ENCODE measurements at places on chromosomes 7 and 10. TPM values are rescaled to one million over a fixed set of nuclear protein-coding genes. Genes with fewer than 3 reads are reported as not detected.
A peak's percentile ranks its signal among the peaks of the same experiment; 100 is the strongest.

- H3K4me1 ChIP-seq: no peaks in the 10 kb centered on the region
- no peaks in the 10 kb centered on the region for H3K27me3 ChIP-seq
- DNase-seq: no peak
- H3K36me3 ChIP-seq: no peaks in the 10 kb centered on the region
Measured at GRCh38 chr10:89224739-89225443, 17.8 kb upstream of the CH25H start.

DNA sequence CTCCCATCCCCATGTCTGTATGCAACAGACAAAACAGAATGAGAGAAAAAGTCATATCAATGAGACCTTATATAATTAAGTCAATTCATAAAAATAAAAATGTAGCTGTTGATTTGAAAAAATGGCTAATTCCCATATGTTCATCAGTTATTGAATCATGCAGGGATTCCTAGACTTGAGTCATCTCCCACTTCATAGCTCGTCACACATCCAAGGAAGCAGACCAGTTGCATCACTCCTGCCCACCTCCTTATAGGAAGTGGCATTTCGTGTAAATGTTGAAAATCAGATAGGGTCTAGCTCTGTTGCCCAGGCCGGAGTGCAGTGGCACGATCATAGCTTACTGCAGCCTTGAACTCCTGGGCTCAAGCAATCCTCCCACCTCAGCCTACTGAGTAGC is 56.1 kb upstream of the SH2B2 start:
- no peak for DNase-seq
- H3K27me3 ChIP-seq: no peaks in the 10 kb centered on the region
- no peak overlapping the region for H3K27ac ChIP-seq

DNA sequence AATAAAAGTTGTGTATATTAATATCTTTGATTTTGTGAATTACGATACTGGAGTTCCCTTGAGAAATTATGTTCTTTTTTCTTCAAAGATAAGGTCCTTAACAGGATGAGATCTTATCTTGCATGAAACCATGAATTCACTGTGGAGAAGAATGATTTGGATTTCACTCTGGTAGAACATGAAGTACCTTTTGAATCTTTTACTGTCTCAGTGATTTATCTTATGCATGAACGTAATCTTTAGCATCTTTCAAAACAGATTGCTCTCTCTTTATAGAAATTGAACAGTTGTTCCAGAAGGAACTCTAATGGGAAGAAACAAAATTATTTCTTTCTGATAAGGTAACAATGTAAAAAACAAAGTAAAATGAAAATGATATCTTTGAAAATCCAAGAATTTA is 11.0 kb upstream of the ZNF438 start:
- H3K27me3 ChIP-seq: no peaks in the 10 kb centered on the region
- no peaks in the 10 kb centered on the region for H3K36me3 ChIP-seq
- DNase-seq: no peak

DNA sequence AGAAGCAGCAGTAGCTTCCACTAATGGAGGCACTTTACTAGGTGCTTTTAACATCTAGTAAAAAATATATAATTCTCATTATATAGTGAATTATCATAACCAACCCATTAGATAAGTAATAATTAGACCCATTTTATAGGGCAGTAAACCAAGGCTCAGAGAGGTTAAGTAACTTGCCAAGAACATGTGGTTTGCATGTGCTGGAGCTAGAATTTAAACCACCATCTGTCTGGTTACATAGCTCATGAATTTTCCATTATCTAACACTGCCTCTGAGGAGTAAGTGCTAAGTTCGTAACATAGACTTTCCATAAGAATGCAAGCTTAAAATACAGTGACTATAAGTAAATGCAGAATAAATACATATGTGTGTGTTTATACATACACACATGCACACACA is 41.9 kb downstream of the CREB3L2 start:
- H3K27ac ChIP-seq: no peak overlapping the region
- H3K4me3 ChIP-seq: no peak overlapping the region
- DNase-seq: no peak

GRCh38 chr10:119466655-119467054 is 75.9 kb downstream of the RGS10 start:
- no peak overlapping the region for H3K27ac ChIP-seq
- DNase-seq: no peak
- H3K27me3 ChIP-seq: 0 out of 2 replicates have a peak, but pooled peaks cover 10% of the 10 kb centered on the region
- no peaks in the 10 kb centered on the region for H3K36me3 ChIP-seq
- no peaks in the 10 kb centered on the region for H3K4me1 ChIP-seq

- no peak overlapping the region for H3K4me3 ChIP-seq
- DNase-seq: peak; percentile 43
- H3K4me1 ChIP-seq: peaks cover 9% of the 10 kb centered on the region
- H3K27me3 ChIP-seq: no peaks in the 10 kb centered on the region
- H3K36me3 ChIP-seq: no peaks in the 10 kb centered on the region
Measured at GRCh38 chr10:93745408-93746065, 12.2 kb upstream of the LGI1 start.

- H3K27me3 ChIP-seq: no peaks in the 10 kb centered on the region
- H3K4me1 ChIP-seq: peaks cover 13% of the 10 kb centered on the region
- H3K27ac ChIP-seq: no peak overlapping the region
- DNase-seq: no peak
- H3K4me3 ChIP-seq: no peak overlapping the region
Measured at GRCh38 chr10:78772986-78773530, 295.7 kb upstream of the ZMIZ1 start.

DNA sequence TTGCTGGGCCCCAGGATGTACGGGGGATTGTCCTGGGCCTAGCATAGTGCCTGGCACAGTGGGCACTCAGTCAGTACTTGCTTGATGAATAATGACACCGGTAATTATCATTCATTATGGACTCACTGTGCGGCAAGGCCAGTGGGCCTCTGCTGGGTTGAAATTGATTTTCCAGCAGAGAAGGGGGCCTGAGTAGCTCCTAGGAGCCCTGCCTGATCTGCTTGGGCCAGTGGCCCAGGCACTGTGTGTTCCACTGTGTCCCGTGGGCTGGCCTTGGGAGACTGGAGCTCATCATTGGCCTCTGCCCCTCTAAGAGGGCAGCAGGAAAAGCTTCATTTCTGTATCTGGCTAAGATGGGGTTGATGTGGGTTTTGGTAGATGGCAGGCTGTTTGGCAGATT is 1.4 kb downstream of the CHST3 start:
- H3K27me3 ChIP-seq: no peaks in the 10 kb centered on the region
- DNase-seq: no peak
- no peaks in the 10 kb centered on the region for H3K36me3 ChIP-seq
- no peak overlapping the region for H3K27ac ChIP-seq

- H3K27me3 ChIP-seq: no peaks in the 10 kb centered on the region
- peaks cover 7% of the 10 kb centered on the region for H3K4me1 ChIP-seq
- H3K36me3 ChIP-seq: peaks cover 24% of the 10 kb centered on the region
- DNase-seq: no peak
Measured at GRCh38 chr7:99557196-99557607, 1.2 kb upstream of the ZNF655 start.

DNA sequence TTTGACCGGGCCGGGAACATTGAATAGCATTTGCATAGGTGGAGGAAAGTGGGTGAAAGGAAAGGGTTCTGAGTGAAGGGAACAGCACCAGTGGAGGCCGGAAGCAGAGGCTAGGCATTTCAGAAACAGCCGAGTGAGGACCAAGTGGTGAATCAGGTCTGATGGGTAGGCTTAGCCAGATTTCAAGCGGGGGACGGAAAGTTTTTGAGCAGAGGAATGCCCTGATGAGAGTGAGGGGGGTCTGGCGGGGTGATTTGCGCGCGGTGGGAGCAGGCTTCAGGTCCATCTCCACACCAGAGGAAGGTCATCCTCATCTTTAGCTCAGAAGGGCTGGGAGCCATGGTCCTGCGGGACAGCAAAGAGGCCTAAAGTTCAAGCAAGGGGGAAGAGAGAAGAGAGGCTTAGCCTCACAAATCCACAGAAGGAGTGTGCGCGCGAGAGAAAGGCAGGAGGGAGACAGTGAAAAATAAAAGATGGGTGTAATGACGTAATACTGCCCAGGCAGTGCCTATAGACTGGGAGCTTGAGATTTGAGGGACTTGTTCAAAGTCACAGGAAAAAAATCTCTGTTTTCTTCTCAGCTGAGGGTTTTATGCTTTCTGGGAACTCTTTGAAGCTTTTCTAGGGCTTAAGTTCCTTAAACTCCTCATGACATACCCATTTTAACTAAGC is 1.0 kb upstream of the DENND2A start:
- DNase-seq: peak; percentile 60
- H3K36me3 ChIP-seq: no peaks in the 10 kb centered on the region
- peak overlapping the region; percentile 76 for H3K27ac ChIP-seq
- no peaks in the 10 kb centered on the region for H3K27me3 ChIP-seq

DNA sequence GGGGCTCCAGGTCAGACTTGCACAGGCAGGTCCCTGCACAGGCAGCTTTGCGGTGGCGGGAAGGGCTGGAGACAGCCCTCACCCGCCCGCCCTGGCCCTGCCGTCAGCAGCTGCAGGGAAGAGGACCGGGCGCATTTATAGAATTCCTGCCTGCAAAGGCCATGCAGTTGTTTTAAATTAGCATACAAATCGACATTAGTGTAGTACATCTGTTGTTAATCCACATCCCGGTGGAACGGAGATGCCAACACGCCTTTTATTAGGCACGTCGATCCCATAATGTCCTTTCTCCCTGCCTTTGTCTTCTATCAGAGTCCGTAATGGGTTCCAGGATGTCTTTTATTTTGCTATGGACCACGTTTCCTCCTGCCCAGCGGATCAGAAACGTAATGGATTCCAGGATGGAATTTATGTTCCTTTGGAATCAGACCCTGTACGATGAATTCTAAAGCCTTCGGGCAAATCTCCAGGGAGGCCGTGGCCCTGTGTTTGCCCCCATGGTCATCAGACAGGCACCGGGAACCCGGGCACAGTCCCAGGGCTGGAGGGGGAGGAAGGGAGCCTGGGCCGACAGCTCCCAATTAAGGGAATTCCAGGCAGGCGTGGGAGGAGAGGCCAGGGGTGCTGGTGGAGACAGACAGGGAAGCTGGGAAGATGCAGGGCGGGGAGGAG is 123.9 kb downstream of the COL26A1 start:
- peaks cover 35% of the 10 kb centered on the region for H3K4me1 ChIP-seq
- peak overlapping the region; percentile 45 for H3K4me3 ChIP-seq
- no peaks in the 10 kb centered on the region for H3K36me3 ChIP-seq
- H3K27me3 ChIP-seq: no peaks in the 10 kb centered on the region
- H3K27ac ChIP-seq: peak overlapping the region; percentile 97
- peak; percentile 82 for DNase-seq

DNA sequence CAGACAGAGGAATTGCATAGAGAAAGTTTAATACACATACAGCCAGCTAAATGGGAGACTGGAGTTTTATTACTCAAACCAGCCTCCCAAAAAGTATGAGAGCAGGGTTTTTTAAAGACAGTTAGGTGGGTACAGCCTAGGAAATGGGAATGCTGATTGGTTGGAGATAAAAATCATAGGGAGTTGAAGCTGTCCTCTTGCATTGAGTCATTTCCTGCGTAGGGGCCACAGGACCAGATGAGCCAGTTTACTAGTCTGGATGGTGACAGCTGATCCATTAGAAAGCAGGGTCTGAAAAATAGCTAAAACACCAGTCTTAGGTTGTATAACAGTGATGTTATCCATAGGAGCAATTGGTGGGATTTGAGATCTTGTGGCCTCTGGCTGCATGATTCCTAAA is 76.1 kb upstream of the POM121L12 start:
- H3K4me3 ChIP-seq: no peak overlapping the region
- H3K27me3 ChIP-seq: peaks cover 8% of the 10 kb centered on the region
- no peaks in the 10 kb centered on the region for H3K4me1 ChIP-seq

DNA sequence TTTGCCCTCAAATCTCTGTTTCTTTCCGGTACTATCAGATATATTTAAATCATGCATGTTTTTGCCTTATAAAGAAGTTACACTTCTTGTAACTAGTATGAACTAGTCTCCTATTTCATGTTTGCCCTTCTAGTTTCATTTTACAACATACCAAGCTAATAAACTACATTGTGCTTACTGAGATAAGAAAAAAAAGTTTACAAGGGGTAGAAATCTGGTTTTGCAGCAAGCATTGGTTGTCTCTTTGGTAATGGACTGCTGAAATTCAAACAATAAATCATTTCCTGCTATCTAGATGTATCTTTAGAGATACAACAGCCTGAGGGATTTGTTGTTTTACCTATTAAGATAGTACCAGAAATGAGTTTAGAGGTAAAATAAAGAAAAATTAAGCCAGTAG is 18.8 kb downstream of the PTTG1IP2 start:
- H3K27ac ChIP-seq: no peak overlapping the region
- no peak for DNase-seq
- H3K27me3 ChIP-seq: no peaks in the 10 kb centered on the region
- H3K4me3 ChIP-seq: no peak overlapping the region

GRCh38 chr10:12212454-12212853 is 16.5 kb downstream of the CDC123 start:
- no peaks in the 10 kb centered on the region for H3K4me1 ChIP-seq
- no peak overlapping the region for H3K27ac ChIP-seq
- DNase-seq: no peak
- no peak overlapping the region for H3K4me3 ChIP-seq

- H3K4me3 ChIP-seq: peak overlapping the region; percentile 14
- H3K4me1 ChIP-seq: peaks cover 15% of the 10 kb centered on the region
- no peaks in the 10 kb centered on the region for H3K36me3 ChIP-seq
- no peak overlapping the region for H3K27ac ChIP-seq
- peak; percentile 47 for DNase-seq
Measured at GRCh38 chr10:103542764-103543616, 49.5 kb downstream of the NEURL1 start.

- no peak overlapping the region for H3K27ac ChIP-seq
- no peaks in the 10 kb centered on the region for H3K27me3 ChIP-seq
- H3K4me3 ChIP-seq: no peak overlapping the region
- no peaks in the 10 kb centered on the region for H3K4me1 ChIP-seq
- H3K36me3 ChIP-seq: no peaks in the 10 kb centered on the region
Measured at GRCh38 chr10:47181052-47181849, 118.7 kb upstream of the GDF10 start.

The ZNF488 gene
- 2.7 TPM for total RNA-seq

The KDM7A gene
- total RNA-seq: 1.8 TPM

The CRPPA gene
- total RNA-seq: 9.3 TPM

The WNT8B gene
- total RNA-seq: not detected

The CPA4 gene
- 4.8 TPM for total RNA-seq

Measured in SJCRH30 (cell line).